Fibroblast of the conjunctiva (primary cell): ENCODE measurements at places on chromosomes 7 and 10.

DNA sequence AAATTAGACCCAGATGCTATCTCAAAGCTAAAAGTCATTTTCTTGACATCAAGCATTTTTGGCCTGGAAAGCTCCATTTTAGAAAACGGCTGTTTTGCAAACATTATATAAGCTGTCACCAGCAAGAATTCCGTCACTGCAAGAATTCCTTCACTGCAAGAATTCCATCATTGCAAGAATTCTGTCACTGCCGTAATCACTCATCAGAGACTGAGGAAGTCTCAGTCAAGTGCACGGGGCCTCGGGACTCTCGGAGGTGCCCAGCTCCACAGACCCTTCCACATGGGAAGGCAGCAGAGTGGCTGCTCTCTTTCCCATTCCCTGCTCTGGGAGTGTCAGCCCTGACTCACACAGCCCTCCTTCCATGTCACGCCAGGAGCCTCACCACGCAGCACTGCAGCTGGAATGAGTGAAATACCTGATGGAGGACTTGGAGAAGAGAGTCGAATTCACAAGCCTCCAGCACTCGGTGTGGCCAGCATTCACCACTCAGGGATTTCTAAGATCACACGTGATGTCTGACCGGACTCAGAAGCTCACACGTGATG, 168.3 kb downstream of the PTPRN2 start:
- no peak for DNase-seq

DNA sequence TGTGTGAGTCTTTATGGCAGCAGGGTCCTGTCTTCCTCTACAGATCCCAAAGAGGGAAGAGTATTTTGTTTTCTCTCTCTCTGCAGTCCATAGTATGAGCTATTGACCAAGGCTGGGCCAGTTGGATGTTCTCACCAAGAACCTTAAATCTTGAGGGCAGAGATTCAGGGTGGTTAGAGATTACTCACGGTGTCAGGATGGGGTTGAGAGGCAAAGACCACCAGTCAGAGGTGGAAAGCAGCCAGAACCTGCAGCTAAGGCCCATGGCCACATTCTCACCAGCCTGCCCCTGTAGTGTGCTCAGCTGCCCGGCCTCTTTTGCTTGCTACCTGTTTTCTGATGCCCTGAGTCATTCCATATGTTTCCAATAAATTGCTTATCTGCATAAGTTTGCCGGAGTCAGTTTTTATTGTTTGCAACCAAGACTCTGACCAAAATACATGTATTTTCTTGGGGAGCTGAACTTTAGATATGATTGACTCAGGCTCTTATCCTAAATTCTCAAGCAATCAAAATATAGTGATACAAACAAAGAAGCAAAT, 67.0 kb downstream of the MAP3K8 start:
- no peak for DNase-seq

GRCh38 chr7:44290252-44290620, 35.2 kb downstream of the CAMK2B start:
- no peak for DNase-seq

GRCh38 chr10:20489961-20490360, 407.1 kb downstream of the NEBL start:
- DNase-seq, result no peak

DNA sequence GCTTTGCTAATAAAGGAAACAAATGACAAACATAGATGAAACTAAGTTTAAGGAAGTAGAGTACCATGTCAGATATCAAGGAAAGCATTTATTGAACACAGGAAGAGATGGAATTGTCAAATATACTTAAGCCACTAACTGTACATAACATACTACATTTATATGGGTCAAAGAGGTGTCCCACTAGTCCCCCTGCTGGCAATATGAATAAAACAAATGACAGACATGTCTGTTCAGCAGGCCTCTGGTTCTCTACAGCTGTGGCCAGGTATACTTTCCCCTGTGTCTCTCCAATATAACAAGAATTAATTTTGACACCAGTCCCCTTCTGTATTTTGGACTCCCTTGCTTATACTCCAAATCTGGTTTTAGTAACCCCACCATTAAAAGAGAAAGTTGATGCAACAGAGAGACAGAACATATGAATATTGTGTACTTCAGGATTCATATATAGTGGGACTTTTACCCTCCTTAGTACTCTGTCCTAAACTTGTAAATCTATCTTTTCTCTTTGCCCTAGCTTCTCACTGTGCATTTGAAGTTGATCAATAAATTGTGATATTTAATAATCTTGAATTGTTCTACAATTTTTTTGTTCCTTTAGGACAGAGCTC, 42.9 kb downstream of the CD36 start:
- DNase-seq, result peak; percentile 14

DNA sequence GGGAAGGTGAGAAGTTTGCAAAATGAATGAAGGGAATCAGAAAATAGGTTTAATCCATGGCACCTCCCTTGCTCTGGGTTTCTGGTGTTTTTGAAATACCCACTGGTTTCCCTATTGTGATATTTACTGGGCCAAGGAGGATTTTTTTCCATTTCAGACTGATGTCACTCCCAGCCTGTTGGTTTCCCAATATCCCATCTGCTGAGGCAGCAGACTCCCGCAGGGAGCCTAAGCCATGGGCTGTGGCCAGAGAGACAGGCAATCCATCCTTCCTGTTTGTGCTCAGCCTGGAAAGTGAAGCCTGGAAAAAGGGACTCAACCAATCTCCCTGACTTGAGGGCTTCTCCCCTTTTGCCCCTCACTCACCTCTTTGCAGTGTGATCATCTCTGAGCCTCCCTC, 22.8 kb downstream of the FAM107B start:
- DNase-seq, result no peak

- peak; percentile 66 for DNase-seq
Measured at GRCh38 chr7:105003275-105003674, 10.7 kb upstream of the KMT2E start.

GRCh38 chr7:40418983-40419382, 284.2 kb downstream of the SUGCT start:
- DNase-seq, result no peak

GRCh38 chr7:157273208-157274093, 63.4 kb upstream of the DNAJB6 start:
- peak; percentile 59 for DNase-seq

- DNase-seq, result peak; percentile 18
Measured at GRCh38 chr10:61837755-61838171, 63.7 kb upstream of the ARID5B start.

DNA sequence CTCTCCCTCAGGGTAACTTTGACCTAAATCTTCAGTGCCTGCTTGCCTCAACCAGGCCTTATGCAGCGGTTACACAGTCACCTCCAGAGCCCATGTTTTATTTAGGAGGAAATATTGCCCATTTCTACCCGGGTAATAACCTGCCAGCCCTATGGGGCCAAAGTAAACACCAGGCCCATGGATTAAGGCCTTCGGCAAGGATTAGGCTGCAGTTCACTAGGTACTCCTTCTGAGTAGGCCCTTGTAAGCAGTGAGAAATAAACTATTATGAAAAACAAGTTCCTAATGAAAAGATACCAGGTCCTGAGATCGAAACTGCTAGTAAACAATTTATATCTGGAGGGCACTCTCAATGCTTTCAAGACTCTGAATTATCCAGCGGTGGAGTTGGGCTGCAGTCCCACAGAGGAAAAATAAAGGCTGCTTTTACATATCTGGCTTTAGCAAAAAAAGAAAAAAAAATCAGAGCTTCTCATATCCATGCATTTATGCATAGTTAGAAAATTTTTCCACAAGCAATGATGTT, 3.7 kb upstream of the HOXA10 start:
- no peak for DNase-seq

DNA sequence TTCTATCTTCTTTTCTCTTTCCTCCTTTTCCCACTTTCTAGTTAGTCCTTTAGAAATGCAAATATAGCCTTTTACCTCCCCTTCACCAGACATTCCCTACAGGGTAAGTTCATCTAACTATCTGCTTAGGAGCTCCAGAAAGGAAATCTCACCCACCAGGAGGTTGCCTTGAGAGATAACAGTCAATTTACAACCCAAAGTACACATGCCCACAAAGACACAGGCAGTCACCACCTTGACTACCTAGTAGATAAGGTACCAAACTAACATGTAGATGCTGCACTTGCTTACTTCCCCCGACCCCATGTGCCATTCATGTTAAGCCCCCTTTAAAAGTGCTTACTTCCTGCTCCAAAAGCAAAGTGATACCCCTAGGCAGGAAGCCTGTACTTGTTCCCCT, 12.8 kb upstream of the CREB3L2 start:
- no peak for DNase-seq
